ENCODE measurements at places on chromosomes 3 and 15.

GRCh38 chr15:70869346-70869745, 15.4 kb upstream of the LARP6 start:
- DNase-seq = no peak

- no peak for DNase-seq
These were observed 45.5 kb upstream of the CFAP161 start for GRCh38 chr15:81088470-81089013.

GRCh38 chr15:98842192-98842972, 165.2 kb downstream of the PGPEP1L start:
- DNase-seq = no peak

DNA sequence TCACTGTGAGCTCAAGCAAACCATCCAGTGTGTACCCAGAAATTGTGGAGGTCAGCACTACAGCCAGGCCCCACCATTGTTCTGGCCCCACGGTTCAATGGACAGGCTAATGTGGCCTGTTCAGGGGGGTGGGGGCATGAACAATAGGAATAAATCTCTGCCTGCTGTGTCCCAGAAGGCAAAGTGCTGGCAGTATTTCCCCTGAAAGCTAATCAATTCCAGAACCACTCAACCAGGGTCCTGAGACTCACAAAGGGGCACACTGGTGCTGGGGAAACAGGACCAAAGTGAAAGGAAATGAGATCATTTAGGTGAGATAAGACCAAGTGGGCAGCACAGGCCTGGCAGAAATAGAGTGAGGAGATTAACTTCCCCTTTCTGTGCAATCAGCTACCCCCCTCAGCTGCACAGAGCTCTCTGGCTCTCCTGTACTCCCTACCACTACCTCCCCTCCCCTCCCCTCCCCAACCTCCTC, 11.5 kb downstream of the CRYGS start:
- no peak for DNase-seq
